SIG-M5 (cell line): ENCODE measurements at places on chromosomes 11 and 22.

- no peak for DNase-seq
Measured at GRCh38 chr11:131073167-131073566, 156.9 kb upstream of the SNX19 start.

DNA sequence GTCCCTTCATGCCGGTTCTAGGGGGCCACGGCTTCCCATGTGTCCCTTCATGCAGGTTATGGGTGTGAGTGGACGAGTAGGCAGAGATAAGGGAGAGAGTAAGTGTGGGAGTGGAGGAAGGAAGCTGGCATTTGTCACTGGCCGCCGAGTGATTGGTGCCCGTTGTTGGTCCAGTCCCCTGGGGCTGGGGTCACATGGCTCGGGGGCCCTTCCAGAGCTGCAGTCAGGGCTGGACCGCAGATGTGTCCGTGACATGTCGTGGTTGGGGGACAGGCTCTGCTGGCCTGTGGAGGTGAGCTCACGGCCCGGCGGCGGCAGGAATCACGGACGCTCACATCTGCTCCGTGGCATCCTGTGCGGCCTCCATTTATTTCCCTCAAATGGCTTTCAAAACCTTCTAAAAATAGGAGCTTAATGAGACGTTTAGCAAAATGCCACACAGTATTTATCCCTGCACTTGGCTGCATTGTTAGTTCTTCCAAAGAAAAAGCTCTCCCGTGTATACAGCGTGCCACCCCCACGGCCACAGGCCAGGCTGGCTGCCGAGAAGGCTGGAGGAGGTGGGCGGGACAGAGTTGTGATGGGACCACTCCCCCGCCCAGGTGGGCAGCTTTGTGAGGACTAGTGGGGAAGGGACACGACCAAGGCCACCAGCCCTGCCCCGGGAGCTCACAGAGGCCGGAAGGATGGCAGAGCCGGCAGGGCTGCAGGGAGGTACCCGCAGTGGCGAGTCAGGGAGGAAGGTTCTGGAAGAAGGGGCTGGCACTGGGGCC is 386.7 kb downstream of the TBC1D22A start:
- DNase-seq: no peak

DNA sequence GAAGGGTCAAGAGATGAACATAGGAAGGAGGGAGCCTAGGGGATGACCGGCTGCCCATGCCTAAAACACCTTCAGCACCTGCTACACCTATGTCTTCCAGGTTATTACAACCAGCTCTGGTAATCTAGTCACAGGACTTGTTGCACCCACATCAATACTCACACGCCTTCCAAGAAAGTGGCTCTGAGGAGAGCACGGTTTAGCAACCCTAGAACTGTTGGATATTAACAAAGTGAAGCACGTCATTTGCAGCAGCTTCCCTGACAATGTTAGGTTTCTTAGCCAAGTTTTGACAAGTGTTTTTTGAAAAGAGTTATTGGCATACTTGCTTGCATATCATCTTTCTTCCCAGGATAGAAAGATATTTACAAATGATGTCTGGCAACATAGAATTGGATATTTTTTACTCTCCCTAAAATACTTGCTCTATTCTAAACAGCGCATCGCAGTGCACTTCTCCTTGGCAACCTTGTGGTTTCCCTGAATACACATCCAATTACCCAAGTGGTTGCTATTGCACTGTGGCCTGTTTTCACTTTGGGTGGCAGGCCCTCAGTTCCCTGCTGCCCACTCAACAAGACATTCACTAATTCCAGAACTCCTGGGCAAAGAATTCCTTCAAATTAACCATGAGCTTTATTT is 94.3 kb upstream of the ARHGAP42 start:
- DNase-seq: no peak

GRCh38 chr11:79157738-79158137 is 283.1 kb downstream of the TENM4 start:
- DNase-seq: no peak

- DNase-seq: peak; percentile 11
Measured at GRCh38 chr11:36594316-36594989, at the start of gene IFTAP. Gene IFTAP (plus strand): TSS chr11:36594502. CDS start chr11:36610104, 15,602 bp downstream.

DNA sequence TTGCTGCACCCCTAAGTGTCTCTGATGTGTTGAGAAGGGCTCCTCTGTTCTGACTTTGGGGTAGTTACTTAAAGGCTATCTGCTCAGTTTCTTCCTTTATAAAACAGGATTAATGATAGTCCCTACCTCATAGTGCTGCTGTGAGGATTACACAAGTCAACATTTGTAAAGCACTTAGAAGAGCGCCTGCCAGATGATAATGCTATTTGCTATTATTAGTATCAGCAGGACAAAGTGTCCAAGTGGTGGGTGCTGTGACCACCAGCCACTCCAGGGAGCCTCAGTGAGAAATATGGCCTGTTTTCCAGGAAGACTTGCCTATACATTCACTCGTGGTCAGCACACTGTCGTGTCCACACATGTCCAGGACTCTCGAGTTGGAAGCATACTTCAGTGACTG is 16.2 kb downstream of the POU2F3 start:
- DNase-seq: no peak

- no peak for DNase-seq
Measured at GRCh38 chr11:64655941-64656601, 65.1 kb downstream of the SLC22A12 start.

- DNase-seq: no peak
Measured at GRCh38 chr11:859394-860131, 16.9 kb downstream of the TSPAN4 start.

GRCh38 chr11:70089631-70090030 is 11.5 kb downstream of the ANO1 start:
- no peak for DNase-seq
